Neural cell (in vitro differentiated cells): ENCODE measurements at places on chromosomes 7 and 10. TPM values are rescaled to one million over a fixed set of nuclear protein-coding genes. Genes with fewer than 3 reads are reported as not detected.

Gene CALHM1
- polyA plus RNA-seq, result not detected in 2 replicates

Gene DDIT4
- polyA plus RNA-seq, result 29.7 and 29.9 TPM in 2 replicates

Gene CRPPA
- 0.05 and 0.12 TPM in 2 replicates for polyA plus RNA-seq

Gene NPFFR1
- polyA plus RNA-seq, result 0.07 TPM in 1 of 2 replicates, not detected in the other

Gene EXOSC1
- 33.5 and 44.6 TPM in 2 replicates for polyA plus RNA-seq

Gene FFAR4
- not detected in 2 replicates for polyA plus RNA-seq
